ENCODE measurements at places on chromosomes 2 and 18.

GRCh38 chr18:32469691-32470459, 807 bp downstream of the GAREM1 start:
- DNase-seq: no peak

DNA sequence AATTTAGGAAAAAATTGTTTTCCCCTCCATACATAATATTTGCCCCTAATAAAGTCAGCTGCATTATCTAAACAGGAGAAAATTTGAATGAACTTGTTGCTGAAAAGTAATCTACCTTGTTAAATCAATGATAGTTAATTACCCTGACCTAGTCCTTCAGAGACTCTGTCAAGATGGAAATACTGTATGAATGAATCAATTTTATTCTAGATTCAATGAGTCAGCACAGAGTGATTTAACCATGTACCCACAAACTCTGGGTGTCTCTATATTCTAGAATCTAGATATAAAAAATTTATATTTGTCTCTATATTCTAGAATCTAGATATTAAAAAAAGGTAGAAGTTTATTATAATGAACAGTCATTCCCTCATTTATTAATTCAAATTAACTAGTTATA, 36.2 kb downstream of the NDUFAF7 start:
- DNase-seq: no peak

DNA sequence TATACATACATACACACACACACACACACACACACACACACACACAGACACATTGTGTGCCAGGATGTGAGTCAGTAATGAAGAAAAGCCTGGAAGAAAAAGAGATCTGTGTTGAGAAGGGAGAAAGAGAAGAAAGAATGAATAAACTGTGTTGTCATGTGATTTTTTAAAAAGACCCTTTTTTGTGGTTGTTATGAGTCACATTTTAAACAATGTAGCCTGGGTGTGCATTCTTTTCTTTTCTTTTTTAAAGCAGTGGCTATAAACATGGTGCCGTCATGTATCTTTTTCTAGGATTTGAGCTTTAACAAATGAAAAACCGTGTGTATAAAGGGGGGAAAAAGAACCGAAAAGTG, 87.2 kb downstream of the NRP2 start:
- no peak for DNase-seq

- DNase-seq: no peak
These were observed 1090.2 kb downstream of the SUCLG1 start for GRCh38 chr2:83368916-83369315.

DNA sequence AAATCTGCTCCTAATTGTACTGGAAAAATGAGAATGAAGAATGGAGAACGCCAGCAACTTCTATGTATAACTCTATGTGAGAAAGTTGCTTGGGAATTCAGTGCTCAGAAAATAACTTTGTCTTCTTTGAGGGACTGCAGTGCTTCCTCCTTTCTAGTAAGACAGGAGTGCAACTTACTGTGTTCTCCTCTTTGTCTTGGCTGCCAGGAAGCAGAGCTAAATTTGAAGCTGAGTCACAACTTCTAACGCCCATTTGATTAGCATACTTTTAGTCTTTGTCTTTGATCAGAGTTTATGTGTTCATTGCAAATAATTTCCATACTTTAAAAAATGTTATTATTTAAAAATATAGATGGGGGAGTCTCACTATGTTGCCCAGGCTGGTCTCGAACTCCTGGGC, 6.6 kb downstream of the ARHGAP25 start:
- no peak for DNase-seq

GRCh38 chr2:64207573-64207972, 63.4 kb upstream of the PELI1 start:
- DNase-seq: no peak

GRCh38 chr2:138877421-138877820, 97.2 kb upstream of the NXPH2 start:
- no peak for DNase-seq

DNA sequence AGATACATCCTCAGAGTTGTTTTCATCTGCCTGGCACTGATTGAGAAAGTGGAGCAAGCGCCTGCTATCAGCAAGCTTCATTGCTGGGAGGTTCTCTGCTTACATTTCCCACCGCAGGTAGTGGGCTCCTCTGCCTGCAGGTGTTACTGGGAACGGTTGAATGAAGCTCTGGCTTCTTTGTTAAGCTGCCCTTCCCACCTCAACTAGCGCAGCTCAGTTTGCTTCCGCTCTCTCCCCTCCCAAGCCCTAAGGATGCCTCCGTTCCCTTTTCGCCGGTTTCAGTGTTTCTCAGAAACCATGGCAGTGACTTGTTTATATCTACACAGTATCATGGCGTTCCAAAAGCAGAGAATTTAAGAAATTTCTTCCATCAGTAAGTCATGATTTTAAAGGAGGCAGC, 72.2 kb upstream of the B3GNT7 start:
- DNase-seq: no peak
